ENCODE measurements at places on chromosomes 7 and 10. TPM values are rescaled to one million over a fixed set of nuclear protein-coding genes. Genes with fewer than 3 reads are reported as not detected.

Gene C10orf95
- total RNA-seq: 0.30 TPM

Gene ZNF467
- 1.2 TPM for total RNA-seq

Gene MAGI2
- not detected for total RNA-seq

Gene OR2AE1
- total RNA-seq: 0.25 TPM

Gene IFIT3
- total RNA-seq: 3.1 TPM

Gene SLC26A3
- not detected for total RNA-seq

Gene CASD1
- 14.7 TPM for total RNA-seq

Gene ARMC10
- total RNA-seq: 31.8 TPM

Gene TEX36
- not detected for total RNA-seq

Gene BTBD16
- not detected for total RNA-seq

Gene FGFBP3
- total RNA-seq: 2.1 TPM

Gene TMEM139
- 1.6 TPM for total RNA-seq

Gene NEUROD6
- total RNA-seq: not detected

Gene ERVW-1
- total RNA-seq: not detected

Gene GAD2
- total RNA-seq: not detected

Gene PPP1R3A
- not detected for total RNA-seq
